Anterior cingulate cortex (tissue), 58 donors: ENCODE measurements at places on chromosomes 16 and 17.

DNA sequence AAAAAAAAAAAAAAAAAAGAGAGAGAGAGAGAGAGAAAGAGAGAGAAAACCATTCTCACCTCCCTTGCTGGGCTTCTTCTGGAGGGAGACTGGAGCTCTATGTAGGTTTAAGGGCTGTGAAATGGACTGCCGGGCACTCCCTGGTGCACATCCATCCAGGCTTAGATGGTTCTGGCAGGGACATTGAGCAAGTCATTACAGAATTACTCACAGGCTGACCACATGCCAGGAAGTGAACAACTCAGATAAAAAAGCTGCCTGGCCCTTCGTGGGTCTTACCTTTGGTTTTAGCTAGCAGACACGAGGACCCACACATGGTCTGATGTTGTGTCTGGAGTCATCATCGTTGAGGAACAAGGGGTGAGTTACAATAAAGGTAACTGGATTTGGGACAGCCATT, 847.4 kb upstream of the EEF2KMT start:
- DNase-seq: no peak

DNA sequence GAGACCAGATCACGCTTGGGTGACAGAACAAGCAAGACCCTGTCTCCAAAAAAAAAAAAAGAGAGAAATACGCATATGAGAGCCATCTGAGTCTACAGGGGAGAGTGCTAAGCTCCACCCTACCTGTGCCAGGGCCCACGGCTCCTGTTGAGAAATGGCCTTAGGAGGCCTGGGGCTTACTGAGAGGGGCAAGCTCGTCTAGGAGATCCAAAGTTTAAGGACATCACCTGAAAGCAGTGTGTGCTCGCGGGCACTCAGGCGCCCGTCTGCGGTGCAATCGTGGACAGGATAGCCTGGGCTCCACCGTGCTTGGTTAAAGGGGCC, 14.5 kb upstream of the BAIAP2 start:
- no peak for DNase-seq

DNA sequence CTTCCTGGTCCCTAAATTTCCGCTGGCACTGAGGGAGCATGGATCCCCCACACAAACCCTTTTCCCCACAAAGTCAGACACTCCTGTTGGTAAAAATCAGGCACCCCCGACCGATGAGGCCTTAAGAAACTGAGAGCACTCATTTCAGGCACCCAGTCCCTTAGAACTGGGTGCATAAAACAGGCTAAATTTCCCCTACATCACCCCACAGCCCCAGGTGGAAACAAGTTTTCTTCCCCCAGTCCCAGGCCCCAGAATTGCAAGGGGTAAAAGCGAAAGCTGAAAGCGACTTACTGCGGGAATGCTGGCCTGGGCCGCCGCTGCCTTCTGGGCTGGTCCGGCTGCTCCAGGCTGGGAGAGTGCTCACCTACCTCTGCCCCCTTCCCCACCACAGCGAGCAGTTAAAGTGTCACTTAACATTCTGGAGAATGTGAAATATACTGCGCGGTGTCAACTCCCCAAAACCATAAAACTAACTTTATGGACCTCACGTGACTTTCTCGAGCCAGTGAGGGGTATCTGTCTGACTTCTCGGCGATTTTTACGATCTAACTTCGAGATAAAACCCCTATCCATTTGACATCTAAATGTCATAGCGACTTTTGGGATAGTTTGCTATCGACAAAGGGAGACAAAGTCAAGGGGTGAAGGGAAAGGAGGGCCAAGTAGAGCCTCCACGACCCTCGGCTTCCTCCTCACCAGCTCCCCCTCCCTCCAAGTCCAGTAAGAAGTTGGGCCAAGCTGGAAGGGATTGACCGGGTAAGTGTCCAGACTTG, at the start of gene HOXB3:
Gene HOXB3 (minus strand): TSS at position 411 of the 776 bp plus-strand sequence. CDS start 37,767 bp downstream, outside the sequence.
- no peak for DNase-seq

DNA sequence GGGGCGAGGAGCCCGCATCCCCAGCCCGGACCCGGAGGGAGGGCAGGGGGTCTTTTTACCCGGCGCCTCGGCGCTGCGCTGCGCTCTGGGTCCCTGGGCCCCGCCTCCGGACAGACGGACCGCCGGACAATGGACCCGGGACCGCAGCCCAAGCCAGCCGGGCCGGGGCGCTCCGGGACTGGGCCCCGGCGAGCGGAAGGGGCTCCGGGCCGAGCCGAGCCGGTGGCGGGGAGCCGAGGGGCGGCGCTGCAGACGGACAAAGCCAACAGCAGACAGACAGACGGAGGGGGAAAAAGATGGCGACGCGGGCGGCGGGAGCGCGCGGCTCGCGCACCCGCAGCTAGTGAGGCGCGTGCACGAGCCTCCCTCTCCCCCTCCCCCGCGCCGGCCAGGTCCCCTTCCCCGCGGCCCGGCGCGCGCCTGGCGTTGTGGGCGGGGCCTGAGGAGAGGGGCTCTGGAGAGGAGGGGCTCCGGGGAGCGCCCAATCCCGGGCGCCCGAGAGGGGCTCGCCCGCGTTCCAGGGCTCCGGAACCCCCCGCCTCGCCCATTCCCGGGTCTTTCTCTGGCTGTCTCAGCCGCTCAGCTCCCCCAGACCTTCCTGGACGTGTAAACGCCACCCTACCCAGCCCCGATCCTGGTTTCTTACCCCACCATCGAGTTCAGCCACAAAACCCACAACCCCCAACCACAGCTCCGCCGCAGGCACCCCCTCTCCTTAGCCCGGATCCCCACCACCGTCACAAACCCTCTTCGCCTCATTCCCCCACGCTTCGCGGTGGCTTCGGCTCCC, at the start of gene ZNF821:
Gene ZNF821 (minus strand): TSS at position 334 of the 790 bp plus-strand sequence. CDS start 4,236 bp downstream, outside the sequence.
- DNase-seq: no peak
